ENCODE measurements at places on chromosomes 5 and 9.

DNA sequence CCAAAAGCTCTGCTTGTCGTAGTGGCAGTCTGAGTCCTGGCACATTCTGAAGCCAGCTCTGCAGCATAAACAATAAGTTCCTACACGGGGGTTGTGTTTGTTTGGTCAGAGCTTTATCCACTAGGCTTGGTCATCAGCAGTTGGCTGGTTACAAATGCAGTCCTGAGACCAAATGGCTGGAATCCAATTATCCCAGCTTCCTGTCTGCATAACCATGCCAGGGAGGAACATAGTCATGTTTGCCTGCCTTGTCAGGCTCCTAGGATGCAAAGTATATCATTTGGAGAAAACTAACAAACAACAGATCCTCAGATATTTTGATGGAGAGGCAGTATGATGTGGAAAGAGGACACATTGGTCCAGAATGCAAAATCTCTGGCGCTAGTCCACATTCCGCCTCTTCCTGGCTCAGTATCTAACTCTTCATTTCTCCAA, 85.8 kb downstream of the FBXO38 start:
- DNase-seq: no peak

- no peak for DNase-seq
Observed at GRCh38 chr9:110752766-110753165, 84.2 kb downstream of the MUSK start.

GRCh38 chr5:56575821-56576220, 239.5 kb upstream of the MAP3K1 start:
- no peak for DNase-seq

GRCh38 chr9:128638580-128638979, 18.1 kb downstream of the DYNC2I2 start:
- no peak for DNase-seq

GRCh38 chr5:123294544-123294943, 128.7 kb downstream of the CEP120 start:
- DNase-seq: no peak

DNA sequence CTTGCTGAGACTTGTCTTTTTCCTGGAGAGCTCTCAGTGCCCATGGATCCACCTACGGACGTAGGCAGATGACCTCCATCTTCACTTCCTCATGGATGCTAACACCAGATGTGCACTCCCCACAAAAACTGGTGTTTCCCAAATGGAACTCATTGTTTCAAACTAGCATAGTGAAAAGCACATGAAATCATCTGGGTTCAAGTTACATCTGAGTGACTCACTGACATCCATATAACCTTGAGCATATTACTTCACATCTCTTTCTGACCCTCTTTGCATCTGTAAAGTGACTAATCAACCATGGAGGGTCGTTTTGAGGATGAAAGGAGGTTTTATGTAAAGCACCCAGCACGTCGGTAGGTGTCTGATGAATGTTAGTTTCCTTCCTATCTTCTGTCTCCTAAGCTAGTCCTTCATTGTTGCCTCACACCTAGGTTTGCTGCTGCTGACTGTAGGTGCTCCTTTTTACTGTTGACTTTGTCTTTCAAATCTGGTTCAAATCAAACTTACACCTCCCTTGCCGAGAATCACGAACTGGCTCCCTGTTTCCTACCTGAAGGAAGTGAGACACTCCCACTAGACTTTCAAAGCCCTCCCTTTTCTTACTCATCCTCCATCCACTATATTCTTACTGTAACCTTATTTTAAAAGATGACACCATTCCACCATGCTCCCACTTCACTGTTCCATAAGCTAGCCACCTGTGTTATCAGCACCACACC, 10.3 kb downstream of the OCLN start:
- no peak for DNase-seq

GRCh38 chr9:75591972-75592371, 298.5 kb upstream of the PCSK5 start:
- DNase-seq: no peak

GRCh38 chr5:19547640-19548039, 440.4 kb downstream of the CDH18 start:
- DNase-seq: no peak

DNA sequence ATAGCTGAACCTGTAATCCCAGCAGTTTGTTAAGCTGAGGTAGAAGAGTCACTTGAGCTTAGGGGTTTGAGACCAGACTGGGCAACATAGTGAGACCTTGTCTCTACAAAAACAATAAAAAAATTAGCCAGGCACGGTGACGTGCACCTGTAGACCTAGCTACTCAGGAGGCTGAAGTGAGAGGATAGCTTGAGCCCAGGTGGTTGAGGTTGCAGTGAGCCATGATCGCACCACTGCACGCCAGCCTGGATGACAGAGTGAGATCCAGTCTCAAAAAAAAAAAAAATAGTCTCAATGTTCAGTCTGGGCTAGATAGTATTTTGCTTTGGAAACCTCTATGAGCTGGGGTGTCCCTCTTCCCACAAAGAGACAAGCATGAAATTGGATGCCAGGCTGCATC, 51.9 kb upstream of the IQGAP2 start:
- no peak for DNase-seq

DNA sequence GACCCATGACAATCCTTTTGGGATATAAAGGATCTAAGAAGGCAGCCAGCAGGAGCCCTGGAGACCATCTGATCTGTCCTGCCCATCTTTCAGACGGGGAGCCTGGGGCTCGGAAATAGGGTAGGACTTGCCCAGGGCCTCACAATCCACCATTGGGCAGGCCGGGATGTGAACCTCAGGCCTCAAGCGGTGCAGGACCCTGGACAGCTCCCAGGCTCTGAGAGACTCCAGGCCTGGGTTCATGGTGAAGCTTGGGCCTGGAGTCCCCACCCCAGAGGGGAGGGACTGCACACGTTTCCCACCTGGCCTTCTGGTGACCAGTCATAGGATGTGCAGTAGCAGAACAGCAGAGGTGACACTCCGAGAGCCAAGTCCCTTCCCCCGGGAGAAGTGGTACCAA, 36.6 kb upstream of the RAPGEF1 start:
- DNase-seq: peak; percentile 92

- no peak for DNase-seq
Observed at GRCh38 chr9:124001866-124002525, 9.6 kb upstream of the LHX2 start.

GRCh38 chr5:1176473-1177391, 24.7 kb upstream of the SLC6A19 start:
- DNase-seq: peak; percentile 66

- no peak for DNase-seq
Observed at GRCh38 chr5:132383261-132383660, 13.8 kb downstream of the SLC22A5 start.

DNA sequence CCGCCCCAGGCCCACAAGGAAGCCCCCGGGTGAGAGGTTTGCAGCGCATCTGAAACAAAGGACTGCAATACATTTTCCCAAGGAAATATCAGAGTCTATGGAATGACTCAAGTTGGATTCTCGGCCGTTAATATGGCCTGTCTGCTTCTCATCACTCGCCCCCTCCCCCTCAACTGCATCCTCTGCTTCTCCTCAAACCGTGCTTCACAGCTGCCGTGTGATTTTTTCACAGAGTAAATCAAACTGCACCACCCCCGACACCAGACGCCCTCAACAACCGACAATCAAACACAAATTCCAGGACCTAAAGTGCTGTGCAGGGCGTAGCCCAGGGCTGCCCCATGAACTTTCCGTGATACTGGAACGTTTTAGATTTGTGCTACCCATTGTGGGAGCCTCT, 176.9 kb downstream of the ROR2 start:
- DNase-seq: no peak

DNA sequence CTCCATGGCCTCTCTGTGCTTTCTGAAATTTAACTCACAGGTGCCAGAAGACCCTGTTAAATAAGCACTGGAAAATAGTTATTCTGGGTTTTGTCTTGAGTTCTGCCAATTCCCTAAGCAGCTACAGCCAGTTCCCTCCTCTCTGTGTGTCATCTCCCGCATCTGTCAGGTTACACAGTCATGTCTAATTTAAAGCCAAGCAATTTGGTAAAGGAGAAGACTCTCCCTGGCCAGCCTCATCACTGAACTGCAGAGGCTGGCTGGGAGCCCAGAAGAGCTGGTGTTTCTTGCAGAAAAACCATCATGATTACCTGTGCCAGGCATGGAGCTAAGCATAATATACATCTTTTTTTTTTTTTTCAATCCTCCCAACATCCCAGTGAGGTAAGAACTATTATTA, 141.3 kb upstream of the ZNF366 start:
- DNase-seq: no peak

- no peak for DNase-seq
Observed at GRCh38 chr5:145838276-145838675, 3.1 kb upstream of the PRELID2 start.

- DNase-seq: no peak
Observed at GRCh38 chr5:132961887-132962286, 1.5 kb downstream of the AFF4 start.

- DNase-seq: no peak
Observed at GRCh38 chr5:28691526-28691925, 1653.1 kb upstream of the CDH9 start.

DNA sequence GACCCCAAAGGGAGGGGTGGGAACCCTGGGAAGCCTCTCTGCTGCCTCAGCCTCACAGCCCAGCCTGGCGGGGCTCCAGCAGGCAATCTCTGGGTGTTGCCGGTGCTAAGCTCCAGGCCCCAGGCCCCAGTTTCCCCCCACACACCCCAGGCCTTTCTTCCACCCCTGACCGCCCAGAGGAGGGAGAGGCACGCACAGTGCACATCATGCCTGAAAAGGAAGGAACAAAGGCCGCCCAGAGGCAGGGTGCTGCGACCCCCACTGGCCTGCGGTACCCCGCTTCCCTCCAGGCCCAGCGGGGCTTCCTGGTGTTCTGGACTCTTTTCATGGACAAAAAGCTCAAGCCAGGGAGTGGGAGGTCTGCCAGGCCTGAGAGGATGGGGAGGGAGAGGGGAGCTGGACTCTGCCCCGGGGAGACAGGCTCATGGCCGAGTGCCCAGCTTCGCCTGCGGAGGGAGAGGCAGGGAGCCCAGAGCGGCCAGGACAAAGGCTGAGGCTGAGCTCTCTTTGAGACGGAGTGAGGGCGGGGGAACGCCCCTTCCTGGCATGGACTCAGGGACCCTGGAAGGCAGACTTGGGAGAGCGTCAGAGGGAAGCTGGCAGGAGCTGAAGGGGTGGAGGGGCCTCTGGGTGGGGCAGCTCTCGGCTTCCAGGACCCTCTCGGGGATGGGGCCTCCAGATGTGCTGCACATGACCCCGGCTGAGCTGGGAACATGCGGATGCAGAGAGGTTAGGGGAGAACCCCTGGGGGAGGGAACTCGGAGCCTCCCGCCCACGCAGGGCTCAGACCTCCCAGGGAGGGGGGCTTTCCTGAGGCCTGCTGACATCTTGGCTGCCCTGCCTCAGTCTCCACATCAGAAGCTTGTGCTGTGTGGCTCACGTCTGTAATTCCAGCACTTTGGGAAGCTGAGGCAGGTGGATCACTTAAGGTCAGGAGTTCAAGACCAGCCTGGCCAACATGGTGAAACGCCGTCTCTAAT, 1.8 kb upstream of the ENTPD2 start:
- peak; percentile 53 for DNase-seq

- peak; percentile 48 for DNase-seq
Observed at GRCh38 chr5:16736158-16736995, 119.6 kb upstream of the RETREG1 start.

- no peak for DNase-seq
Observed at GRCh38 chr9:135339378-135339973, 140.1 kb upstream of the PPP1R26 start.

DNA sequence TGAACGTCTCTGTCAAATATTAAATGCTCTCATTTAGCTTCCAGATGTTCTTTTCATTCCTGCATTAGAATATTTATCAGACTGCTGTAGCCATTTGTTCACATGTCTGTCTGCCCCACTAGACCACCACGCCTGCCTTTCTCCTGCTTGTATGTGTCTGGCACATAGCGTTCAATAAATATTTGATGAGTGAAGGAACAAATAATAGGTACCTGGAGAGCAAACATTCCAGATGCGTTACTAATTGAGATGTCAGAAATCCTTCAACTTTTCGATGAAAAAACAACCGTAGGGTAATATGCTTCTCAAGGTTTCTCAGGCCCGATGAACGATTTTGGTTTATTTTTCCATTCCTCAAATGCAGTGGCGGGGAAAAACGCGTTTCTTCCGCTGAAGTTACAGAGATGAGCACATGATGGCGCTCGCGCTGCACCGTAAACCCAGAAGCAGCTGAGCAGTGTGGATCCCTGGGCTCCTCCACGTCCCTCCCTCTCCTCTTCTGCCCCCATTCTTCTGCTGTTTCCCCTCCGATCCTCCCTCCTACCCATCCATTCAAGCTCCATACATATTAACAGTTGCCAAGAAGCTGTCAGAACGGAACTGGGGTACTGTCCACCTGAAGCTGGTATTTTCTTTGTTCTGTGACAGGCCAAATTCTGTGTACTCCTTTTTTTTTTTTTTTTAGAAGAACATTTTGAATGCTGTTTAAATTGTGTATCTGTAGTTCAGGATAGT, 245.4 kb downstream of the MPDZ start:
- DNase-seq: peak; percentile 82

DNA sequence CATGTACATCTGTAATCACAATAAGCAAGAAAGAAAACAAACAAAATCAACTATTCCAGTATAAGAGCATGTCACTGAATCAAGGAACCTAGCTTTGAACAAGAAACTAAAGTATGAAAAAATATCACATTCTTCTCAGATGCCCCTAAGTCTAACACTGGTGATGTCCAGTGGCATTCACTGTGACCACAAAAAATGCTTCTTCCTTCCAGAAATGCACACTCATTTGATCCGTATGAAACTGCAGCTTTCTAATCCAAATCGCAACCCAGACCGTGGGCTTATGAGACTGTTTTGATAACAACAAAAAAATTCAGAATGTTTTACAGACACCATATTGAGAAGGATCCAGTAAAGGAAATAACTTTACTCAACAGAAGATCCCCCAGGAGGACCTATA, 320.1 kb upstream of the TARS1 start:
- DNase-seq: no peak

DNA sequence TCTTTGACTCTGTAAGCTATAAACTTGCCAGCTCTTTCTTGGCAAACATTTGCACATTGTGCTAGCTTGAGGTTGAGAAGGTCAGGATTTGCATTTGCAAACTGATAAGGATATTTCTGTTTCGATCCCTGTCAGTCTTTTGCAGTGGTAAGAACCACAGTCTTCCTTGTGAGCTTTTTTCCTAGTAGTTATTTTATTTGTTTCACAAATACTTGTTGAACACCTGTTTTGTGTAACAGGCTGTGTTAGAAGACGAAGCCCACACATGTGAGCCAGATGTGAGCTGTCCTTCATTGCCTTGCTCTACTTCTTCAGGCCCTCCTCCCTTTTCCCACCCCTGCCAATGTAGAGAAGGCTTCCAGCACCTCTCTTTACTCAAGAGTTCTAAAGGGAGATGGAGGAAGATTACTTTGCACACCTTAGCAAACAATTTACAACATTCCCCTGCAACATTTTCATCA, 327.0 kb upstream of the KLF4 start:
- DNase-seq: no peak

GRCh38 chr9:24459953-24460352, 85.7 kb downstream of the IZUMO3 start:
- no peak for DNase-seq
